NCI-H187 (cell line): ENCODE measurements at places on chromosomes 13 and 19.

GRCh38 chr13:96080676-96081075 is 9.2 kb upstream of the HS6ST3 start:
- no peak for DNase-seq

DNA sequence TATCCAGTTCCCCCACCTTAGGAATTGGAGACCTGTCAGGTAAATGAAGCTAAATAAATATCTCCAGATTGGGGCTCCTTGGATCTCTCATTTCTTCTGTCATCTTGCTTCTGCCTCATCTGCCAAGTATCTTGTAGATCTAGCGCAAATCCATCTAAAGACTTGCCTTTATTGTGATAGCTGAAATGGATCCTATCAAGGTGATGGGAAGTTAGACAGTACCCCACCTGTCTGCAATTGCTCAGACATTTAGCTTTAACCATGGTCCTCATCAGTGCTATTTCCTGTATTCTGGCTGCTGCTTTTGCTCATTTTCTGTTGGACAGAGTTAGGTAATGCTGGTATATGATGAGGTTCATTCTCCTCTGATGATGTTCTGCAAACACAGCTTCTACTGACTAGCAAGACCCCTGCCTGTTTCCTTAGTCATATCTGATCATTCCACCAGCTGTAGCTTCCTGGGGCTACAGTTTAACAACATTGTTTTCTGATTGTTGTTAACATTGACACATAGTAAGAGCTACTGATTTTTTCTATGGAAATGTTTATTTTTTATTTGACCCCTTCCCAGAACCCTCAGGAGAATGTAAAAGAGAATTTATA is 340.0 kb downstream of the DCT start:
- DNase-seq = no peak

DNA sequence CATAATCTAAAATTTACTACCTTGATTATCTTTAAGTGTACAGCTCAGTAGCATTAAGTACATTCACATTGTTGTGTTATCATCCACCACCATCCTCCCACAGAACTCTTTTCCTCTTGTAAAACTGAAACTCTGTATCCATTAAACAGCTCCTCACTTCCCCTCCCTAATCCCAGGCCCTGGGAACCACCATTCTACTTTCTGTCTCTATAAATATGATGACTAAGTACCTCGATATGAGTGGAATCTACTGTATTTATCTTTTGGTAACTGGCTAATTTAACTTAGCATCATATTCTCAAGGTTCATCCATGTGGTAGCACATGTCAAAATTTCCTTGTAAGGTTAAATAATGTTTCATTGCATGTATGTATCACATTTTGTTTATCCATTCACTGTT is 49.0 kb upstream of the POMP start:
- DNase-seq = no peak

DNA sequence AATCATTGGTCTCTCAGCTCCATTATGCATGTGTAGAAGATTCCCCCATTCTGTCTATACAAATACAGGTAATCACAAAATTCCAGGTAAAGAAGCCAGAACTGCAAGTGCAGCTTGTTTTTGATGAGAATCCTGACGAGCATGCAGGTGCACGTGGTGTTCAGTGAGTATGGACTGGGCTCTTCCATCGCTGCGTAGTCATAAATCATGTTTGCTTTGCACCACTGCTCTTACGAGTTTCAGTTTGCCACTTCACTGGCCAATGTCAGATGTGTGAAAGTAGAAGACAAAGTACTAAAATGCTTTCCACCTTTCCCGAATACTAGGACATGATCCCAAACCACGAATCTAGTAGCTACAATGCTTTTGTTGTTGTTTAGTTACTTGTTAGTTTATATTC is 390.7 kb downstream of the LIG4 start:
- DNase-seq = peak; percentile 85

DNA sequence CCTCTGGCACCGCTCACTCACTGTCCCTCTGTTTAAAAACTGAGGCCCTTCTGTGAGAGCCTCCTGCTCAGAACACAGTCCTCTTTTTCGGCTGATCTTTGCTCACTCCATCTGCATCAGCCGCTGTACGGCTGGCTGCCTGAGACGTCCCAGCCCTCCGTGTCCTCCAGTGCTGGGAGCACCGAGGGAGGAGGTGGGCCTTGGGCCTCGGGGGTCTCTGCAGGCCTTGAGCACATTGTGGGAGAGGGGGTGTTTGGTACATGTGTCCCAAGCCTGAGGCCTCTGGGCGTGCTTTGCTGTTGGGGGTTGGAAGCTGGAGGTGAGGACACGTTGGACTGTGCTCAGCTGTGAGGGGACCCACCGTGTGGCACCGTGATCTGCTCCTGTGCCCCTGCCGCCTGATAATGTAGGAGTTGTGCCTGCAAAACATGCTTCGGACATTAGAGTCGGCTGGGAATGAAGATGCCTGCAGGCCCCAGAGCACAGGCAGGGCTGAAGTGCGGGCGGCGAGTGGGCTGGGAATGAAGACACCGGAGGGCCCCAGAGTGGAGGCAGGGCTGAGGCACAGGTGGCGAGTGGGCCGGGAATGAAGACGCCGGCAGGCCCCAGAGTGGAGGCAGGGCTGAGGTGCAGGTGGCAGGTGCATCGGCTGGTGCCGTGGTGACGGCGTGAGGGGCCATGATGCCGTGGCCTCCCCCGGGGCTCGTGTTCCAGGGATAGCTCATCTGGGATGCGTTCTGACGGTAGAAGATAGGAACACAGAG is 30.6 kb downstream of the MCF2L start:
- no peak for DNase-seq

DNA sequence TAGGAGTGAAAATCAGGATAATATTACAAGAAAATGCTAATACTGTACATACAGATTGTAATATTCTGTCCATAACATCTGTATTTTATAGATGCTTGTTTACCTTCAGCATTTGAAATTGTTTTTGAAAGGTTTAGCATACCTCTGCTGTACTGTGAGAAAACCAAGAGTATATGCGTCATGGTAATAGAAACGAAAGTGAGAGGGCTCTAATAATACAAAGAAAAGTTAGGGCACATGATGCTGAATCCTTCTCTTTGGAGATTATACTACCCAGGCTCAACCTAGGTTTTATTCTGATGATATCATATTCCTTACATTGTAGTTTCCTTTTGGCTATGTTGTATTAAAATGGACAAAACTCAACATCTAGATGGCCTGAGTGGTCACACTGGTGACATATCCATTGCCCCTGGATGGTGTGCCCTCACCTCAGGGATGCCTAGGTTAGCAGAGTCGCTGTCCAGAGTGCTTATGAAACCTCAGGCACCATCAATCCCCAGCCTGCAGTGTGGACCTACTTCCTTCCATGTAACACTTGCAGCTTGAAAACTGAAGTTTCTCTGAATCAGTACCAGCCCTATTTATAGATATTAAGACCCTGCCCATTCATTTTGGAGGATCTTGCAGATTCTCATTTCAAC is 253.7 kb downstream of the KCTD12 start:
- no peak for DNase-seq

- no peak for DNase-seq
Observed at GRCh38 chr13:109834973-109835720, 48.8 kb upstream of the IRS2 start.

DNA sequence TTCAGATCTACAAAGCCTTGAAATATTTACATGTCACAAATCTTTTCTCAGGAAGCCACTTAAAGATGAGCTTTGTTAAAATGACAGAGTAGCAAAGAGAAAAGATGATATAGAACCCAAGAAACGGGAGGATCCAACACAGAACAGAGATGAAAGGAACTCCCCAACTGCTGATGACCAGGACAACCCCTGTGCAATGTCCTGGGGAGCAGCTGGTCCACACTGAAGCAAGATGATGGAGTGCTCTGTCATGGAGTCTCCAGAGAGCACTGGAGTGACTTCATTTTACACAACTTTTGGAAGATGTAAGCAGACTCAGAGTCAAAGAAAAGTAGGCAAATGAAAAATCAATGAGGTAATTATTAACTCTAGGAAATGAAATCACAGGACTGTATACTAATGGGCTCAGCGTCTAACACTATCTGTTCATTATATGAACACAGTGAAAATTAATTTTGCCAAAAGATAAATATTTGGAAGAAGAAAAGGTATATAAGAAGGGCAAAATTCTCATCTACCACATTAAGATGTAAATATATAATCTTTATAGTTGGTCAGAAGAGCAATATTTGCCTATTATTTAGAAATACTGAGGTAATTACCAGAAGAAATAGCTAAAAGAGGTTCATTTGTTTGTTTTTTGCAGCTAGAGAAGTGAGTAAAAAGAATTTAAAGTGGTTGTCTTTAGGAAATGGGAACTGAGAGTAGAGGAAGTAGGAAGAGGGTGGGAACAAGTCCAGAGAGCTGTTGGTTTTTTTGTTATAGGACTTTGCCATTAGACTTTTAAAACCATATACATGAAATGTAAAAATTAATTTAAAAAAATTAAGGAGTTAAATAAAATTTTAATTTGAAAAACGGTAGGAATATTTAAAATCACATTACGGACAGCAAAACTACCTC is 30.5 kb downstream of the MTRF1 start:
- no peak for DNase-seq

DNA sequence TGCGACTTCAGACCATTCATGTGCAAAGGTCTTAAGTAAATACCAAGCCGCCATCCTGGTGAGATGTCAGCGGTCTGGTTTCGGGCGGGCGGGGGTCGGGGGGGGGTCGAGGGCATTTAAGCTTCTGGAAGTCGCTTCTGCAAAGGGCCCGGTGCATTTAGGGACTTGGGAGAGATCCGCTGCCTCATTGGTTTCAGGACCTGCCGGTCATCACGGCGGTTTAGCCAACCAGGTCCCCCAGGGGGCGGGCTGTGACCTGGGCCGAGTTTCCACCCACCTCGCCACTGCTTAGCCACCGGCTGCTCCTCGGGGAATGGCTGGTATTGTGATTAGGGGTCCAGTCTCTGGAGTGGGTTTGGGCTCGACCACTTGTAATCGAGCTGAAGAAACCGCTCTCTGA is 7.8 kb downstream of the ANKLE1 start:
- DNase-seq = no peak

DNA sequence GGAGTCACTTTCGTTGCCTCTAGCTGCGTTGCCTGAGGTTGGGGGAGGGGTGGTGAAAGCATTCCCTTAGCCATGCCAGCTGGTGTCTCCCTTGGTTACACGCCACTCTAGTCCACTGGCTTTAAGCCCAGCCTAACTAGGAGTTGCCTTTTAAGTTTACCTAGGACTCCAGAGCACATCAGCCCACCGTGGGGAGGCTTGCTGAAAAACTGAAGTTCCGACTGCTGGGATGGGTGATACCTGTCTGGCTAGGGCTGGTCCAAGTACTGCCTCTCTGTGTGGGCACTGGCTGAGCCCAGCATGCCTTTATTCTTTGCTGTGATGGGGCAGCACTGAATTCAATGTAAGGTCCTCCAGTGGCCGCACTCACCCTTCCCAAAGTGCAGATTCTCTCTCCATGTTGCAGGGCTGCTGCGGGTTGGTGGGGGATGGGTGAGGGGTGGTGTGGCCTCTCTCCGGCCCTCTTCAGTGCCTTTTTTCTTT is 11.8 kb upstream of the CEACAM1 start:
- DNase-seq = no peak

DNA sequence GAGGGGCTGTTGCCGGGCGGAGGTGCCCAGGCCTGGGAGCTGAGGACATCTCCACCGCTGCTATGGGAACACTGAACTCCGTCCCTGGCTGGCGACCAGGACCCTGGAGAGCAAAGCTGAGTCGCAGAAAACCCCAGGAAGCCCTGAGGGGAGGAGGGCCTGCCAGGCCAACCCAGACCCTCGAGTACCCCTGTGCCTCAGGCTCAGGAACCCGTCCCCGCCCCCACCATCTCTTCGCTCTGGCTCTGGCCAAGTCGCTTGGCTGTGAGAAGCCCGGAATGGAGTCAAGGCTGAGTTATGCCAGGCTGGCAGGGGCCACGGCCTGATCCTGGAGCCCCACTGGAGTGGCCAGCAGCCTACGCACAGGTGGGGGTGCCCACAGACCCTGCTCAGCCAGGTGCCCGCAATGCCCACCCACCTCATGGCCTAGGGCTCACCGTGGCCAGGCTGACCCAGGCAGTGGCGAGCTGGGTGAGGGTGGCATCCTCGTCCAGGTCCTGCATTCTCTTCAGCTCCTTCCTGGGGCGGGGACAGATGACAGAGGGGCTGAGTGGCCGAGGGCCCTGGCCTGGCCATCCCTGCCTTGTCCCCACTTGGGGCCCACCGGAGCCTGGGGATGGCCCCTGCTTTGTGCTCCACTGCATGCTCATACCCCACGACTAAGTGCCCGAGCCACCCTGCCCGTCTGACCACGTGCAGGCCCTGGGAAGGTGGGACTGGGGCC is 8.5 kb upstream of the CERS1 start:
- no peak for DNase-seq
